ENCODE measurements at places on chromosomes 2 and 18. TPM values are rescaled to one million over a fixed set of nuclear protein-coding genes. Genes with fewer than 3 reads are reported as not detected.

Gene GRHL1
- polyA plus RNA-seq = 0.41 TPM

Gene RSAD2
- 2.3 TPM for polyA plus RNA-seq

- no peaks in the 10 kb centered on the region for H3K36me3 ChIP-seq
- no peak overlapping the region for H3K27ac ChIP-seq
- peaks cover 6% of the 10 kb centered on the region for H3K27me3 ChIP-seq
- H3K4me3 ChIP-seq = no peak overlapping the region
- DNase-seq = no peak
Measured at GRCh38 chr2:170530803-170531564, 184.2 kb upstream of the SP5 start.

Gene CXCR1
- polyA plus RNA-seq = not detected

- peaks cover 22% of the 10 kb centered on the region for H3K4me1 ChIP-seq
- no peak overlapping the region for H3K4me3 ChIP-seq
- peaks cover 7% of the 10 kb centered on the region for H3K36me3 ChIP-seq
- H3K27me3 ChIP-seq = peaks cover 8% of the 10 kb centered on the region
Measured at GRCh38 chr18:24913507-24914170, 438.3 kb downstream of the ZNF521 start.

DNA sequence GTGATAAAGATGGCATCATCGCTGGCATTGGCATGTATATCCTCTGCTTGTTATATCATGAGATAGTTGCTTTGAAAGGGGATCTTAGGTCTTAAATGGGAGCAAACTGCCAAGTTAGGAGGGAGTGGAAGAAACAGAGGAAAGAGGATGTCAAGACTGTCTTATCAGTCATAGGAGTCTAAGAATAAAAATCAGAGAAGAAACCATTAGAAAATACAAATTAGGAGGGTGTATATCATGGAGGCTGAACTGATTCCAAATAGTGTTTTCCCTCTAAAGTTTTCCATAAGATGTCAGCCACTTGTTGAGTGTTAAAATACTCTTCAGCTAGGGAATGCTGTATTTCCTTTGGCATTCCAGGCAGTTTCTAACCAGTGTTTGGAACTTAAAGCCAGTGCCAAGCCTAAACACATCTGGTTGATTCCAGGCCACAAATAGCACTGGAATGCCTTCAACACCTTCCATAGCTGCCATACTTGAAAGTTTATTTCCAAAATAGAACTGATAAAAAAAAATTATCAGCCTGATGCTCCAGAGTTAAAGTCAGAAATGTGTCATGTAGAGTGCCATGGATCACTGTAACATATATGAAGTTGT is 129.4 kb downstream of the ZEB2 start:
- H3K27me3 ChIP-seq = no peaks in the 10 kb centered on the region
- no peak for DNase-seq
- no peaks in the 10 kb centered on the region for H3K4me1 ChIP-seq
- no peak overlapping the region for H3K4me3 ChIP-seq

Gene ANKRD30B
- polyA plus RNA-seq = not detected

GRCh38 chr18:77015771-77016710 is 116.5 kb downstream of the MBP start:
- peaks cover 17% of the 10 kb centered on the region for H3K36me3 ChIP-seq
- no peaks in the 10 kb centered on the region for H3K27me3 ChIP-seq
- peak overlapping the region; percentile 33 for H3K27ac ChIP-seq
- no peak for DNase-seq
- H3K4me1 ChIP-seq = peaks cover 22% of the 10 kb centered on the region
- no peak overlapping the region for H3K4me3 ChIP-seq

GRCh38 chr2:20382965-20383810 is 32.5 kb upstream of the PUM2 start:
- H3K27me3 ChIP-seq = peaks cover 8% of the 10 kb centered on the region
- no peaks in the 10 kb centered on the region for H3K36me3 ChIP-seq
- no peak overlapping the region for H3K27ac ChIP-seq
- no peak for DNase-seq

- H3K36me3 ChIP-seq = peaks cover 10% of the 10 kb centered on the region
- peaks cover 16% of the 10 kb centered on the region for H3K4me1 ChIP-seq
- no peak overlapping the region for H3K4me3 ChIP-seq
- H3K27ac ChIP-seq = no peak overlapping the region
- no peaks in the 10 kb centered on the region for H3K27me3 ChIP-seq
Measured at GRCh38 chr18:79572848-79573451, 106.7 kb upstream of the CTDP1 start.

DNA sequence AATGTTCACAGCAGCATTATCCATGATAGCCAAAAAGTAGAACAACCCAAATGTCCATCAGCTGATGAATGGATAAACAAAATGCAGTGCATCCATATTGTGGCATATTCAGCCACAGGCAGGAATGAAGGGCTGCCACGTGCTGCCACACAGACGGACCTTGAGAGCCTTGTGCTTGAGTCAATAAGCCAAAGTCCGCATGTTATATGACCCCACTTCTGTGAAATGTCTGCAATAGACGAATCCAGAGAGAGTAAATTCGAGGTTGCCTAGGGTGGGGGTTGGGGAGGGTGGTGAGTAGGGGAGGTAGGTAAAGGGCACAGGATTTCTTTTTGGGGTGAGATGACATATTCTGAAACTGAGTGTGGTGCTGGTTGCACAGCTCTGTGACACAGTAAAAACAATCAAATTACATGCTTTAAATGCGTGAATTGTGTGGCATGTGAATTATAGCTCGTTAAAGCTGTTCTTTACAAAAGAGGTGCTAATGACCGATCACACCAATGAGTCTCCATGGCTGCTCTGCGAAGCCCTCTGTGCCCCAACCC is 38.9 kb upstream of the LDLRAD4 start:
- peaks cover 5% of the 10 kb centered on the region for H3K27me3 ChIP-seq
- H3K27ac ChIP-seq = no peak overlapping the region
- H3K36me3 ChIP-seq = no peaks in the 10 kb centered on the region
- no peaks in the 10 kb centered on the region for H3K4me1 ChIP-seq

Gene IL37
- polyA plus RNA-seq = not detected

DNA sequence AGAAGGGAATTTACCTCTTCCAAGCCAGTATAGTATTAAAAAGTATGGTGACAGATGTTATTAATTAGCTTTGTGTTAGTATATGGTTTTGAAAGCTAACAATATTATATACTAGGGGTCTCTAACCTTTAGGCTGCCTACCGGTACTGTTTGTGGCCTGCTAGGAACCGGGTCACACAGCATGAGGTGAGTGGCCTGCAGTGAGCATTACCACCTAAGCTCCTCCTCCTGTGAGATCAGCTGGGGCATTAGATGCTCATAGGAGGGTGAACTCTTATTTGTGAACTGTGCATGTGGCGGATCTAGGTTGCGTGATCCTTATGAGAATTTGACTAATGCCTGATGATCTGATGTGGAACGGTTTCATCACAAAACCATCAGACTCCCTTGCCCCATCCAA is 583.4 kb upstream of the CDH2 start:
- H3K36me3 ChIP-seq = no peaks in the 10 kb centered on the region
- no peak overlapping the region for H3K27ac ChIP-seq
- no peaks in the 10 kb centered on the region for H3K27me3 ChIP-seq

Gene ZNF396
- not detected for polyA plus RNA-seq

DNA sequence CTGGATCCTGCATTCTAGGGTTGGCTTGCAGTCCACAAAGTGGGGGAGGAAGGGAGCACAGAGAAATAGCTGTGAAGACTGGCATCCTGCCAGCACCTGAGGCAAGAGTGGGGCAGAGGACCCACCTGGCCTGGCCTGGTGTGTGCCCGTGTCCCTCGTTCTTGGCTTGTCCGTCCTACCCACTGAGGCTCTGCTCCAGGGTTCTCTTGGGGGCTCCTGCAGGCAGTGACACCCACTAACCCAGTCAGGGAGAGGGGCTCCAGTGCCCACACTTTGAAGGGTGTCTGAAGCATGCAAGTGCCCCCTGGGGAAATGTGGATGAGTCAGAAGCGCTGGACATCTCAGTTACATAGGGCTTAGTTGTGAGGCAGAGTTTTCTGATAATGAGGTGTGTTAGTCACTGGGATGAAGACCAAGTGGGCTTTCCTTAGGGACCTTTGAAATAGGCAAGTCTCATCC is 79.4 kb downstream of the SLC4A3 start:
- H3K4me1 ChIP-seq = no peaks in the 10 kb centered on the region
- H3K27me3 ChIP-seq = peaks cover 37% of the 10 kb centered on the region
- no peak for DNase-seq
- H3K27ac ChIP-seq = no peak overlapping the region
- H3K4me3 ChIP-seq = no peak overlapping the region

GRCh38 chr2:64485961-64486360 is 32.0 kb downstream of the LGALSL start:
- no peak overlapping the region for H3K4me3 ChIP-seq
- no peaks in the 10 kb centered on the region for H3K36me3 ChIP-seq
- no peak overlapping the region for H3K27ac ChIP-seq
- DNase-seq = no peak
- peaks cover 6% of the 10 kb centered on the region for H3K4me1 ChIP-seq
- H3K27me3 ChIP-seq = peaks cover 17% of the 10 kb centered on the region

Gene RAB12
- polyA plus RNA-seq = 1.0 TPM

GRCh38 chr2:119753041-119753929 is 6.4 kb upstream of the PTPN4 start:
- H3K27me3 ChIP-seq = no peaks in the 10 kb centered on the region
- H3K27ac ChIP-seq = no peak overlapping the region
- no peaks in the 10 kb centered on the region for H3K36me3 ChIP-seq
- peak; percentile 42 for DNase-seq

Gene ASPRV1
- polyA plus RNA-seq = 0.32 TPM

Gene CPO
- not detected for polyA plus RNA-seq

DNA sequence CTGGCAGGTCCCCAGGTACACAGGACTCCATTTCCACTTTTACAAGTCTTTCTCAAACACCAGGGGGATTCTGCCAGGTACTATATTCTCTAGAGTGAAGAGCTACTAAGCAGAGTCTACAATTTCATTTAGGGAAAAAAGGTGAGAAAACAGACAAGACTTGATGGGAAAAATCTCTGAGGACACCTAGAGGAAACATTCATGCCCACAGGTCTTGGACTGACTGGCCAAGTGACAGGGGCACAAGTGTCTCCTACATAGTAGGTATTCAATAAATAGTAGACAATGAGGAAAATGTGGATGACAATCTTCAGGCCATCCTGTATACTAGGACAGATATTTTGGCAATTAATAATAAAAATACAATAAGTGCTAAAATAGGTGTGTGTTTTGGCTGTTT is 228.6 kb downstream of the CLIP4 start:
- DNase-seq = no peak
- H3K4me1 ChIP-seq = no peaks in the 10 kb centered on the region
- no peak overlapping the region for H3K4me3 ChIP-seq
- peaks cover 7% of the 10 kb centered on the region for H3K27me3 ChIP-seq

DNA sequence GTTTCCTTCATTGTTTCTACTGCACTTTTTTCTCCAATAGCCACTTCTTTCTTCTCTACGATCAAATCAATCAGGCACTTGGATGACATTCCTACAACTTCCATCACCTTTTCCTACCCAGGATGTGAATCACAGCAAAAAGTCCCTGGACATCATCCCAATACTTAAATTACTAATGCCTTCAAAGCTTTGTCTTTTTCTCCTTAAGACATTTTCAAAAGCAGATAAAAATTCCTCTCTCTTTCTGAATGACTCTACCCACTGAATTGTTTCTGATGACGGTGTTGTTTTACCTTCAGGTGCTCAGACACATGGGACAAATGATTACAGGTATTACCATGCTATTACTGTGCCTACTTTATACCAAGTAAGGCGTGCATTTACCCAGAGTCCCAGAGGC is 500.9 kb downstream of the FBXO15 start:
- H3K27me3 ChIP-seq = no peaks in the 10 kb centered on the region
- no peak overlapping the region for H3K4me3 ChIP-seq
- no peak overlapping the region for H3K27ac ChIP-seq
- no peaks in the 10 kb centered on the region for H3K36me3 ChIP-seq
- no peak for DNase-seq

GRCh38 chr2:132538331-132538855 is 121.8 kb downstream of the GPR39 start:
- H3K4me3 ChIP-seq = no peak overlapping the region
- DNase-seq = no peak
- no peaks in the 10 kb centered on the region for H3K4me1 ChIP-seq
- H3K36me3 ChIP-seq = no peaks in the 10 kb centered on the region

DNA sequence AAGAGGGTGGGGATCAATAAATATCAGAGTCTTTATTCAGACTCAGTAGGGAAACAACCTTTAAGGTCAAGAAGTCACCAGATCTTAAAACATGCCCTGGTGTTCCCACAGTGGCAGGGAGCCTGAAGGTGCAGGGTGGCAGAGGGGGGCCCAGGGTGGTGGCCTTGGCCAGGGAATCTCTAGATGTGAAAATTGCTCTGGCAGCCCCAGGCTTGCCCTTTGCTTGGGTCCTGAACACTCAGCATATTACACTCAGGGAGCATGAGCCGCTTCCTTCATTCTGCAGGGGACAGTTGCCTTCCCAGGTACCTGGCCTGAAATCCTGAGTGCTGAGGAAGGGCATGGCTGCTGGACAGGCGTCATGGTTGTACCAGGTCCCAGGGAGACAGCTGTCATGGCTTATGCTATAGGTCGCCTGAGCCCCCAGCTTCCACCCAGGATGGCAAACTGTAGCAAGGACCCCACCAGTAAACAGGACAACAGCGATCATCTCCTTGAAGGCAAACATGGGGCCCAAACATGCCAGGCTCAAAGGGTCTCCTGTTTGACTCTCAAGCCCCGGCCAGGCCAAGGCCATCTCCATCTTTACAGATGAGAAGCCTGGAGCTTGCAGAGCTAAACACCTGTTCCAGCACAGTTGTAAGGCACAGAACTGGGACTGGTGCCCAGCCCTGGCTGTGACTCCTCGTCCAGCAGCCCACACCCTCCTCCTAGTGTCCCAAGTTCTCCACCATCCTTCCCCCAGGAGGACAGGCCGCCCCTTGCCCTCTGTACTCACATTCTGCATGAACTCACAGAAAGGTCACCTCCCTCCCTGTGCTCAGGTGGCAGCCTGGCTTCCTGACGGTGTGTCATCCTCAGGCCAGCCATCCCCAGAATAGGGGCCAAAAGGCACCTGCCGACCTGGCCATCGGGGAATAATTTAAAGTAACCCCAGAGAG is 14.6 kb downstream of the ABCG8 start:
- peaks cover 2% of the 10 kb centered on the region for H3K27me3 ChIP-seq
- no peak for DNase-seq
- no peaks in the 10 kb centered on the region for H3K4me1 ChIP-seq
- no peak overlapping the region for H3K4me3 ChIP-seq

GRCh38 chr18:41936471-41937134 is 18.4 kb upstream of the PIK3C3 start:
- no peak for DNase-seq
- H3K4me3 ChIP-seq = no peak overlapping the region
- peaks cover 45% of the 10 kb centered on the region for H3K27me3 ChIP-seq
- no peaks in the 10 kb centered on the region for H3K4me1 ChIP-seq
- peak overlapping the region; percentile 64 for H3K27ac ChIP-seq

- DNase-seq = no peak
- peaks cover 8% of the 10 kb centered on the region for H3K27me3 ChIP-seq
- no peak overlapping the region for H3K4me3 ChIP-seq
- no peak overlapping the region for H3K27ac ChIP-seq
Measured at GRCh38 chr2:7774481-7774880, 857.3 kb downstream of the RNF144A start.

Gene ATOH8
- not detected for polyA plus RNA-seq

Gene MC5R
- not detected for polyA plus RNA-seq

- no peak overlapping the region for H3K4me3 ChIP-seq
- H3K27me3 ChIP-seq = peaks cover 6% of the 10 kb centered on the region
- H3K27ac ChIP-seq = no peak overlapping the region
- no peak for DNase-seq
- H3K36me3 ChIP-seq = no peaks in the 10 kb centered on the region
Measured at GRCh38 chr2:121085801-121086200, 199.2 kb downstream of the TFCP2L1 start.
